ENCODE measurements at places on chromosomes 5 and 9. TPM values are rescaled to one million over a fixed set of nuclear protein-coding genes. Genes with fewer than 3 reads are reported as not detected.
A peak's percentile ranks its signal among the peaks of the same experiment; 100 is the strongest.

- DNase-seq = no peak
Observed at GRCh38 chr9:36903541-36904435, 130.3 kb downstream of the PAX5 start.

GRCh38 chr9:124278054-124278540 is 20.3 kb downstream of the NEK6 start:
- DNase-seq = no peak

Gene FAM200C
- 1.6 TPM for polyA plus RNA-seq

DNA sequence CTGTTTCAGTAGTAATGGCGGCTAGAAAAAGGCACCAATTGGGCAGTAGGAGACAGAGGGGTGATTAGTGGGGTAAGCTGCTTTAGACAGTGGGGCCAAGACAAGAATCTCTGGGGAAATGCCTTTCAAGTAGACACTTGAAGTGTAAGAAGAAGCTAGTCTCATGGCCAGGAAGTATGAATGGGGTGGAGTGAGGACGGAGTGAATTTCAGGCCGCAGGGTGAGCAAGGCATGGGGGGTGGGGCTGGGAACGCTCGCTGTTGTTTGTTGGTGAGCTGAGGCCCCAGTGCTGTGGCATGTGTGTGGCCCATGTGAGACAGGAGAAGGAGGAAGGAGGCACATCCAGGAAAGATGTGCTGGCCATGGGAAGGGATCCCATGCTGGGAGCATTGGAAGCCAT is 149.2 kb upstream of the NFIL3 start:
- no peak for DNase-seq

DNA sequence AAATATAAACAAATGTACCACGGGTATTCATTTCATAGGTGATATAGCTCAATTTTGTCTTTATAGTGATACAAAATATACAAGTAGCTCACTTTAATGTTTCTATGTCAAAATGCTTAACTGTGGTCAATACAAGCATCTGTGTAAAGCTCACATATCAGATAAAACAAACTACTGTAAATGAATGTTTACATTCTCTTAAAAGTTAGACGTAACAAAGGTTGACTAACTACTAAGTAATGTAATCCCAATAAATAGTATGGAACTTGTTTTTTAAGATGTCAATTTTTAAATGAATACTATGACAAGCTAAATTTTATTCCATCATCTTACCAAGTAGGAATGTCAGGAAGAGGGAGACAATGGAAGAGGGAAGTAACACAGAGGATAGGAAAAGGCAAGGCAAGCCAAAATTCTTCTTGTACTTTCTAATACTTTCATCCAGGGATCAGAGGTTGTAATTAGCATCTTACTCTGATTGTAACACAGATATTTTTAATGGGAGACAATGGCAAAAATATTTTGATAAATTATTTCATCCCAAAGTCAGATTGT is 105.5 kb downstream of the STRBP start:
- no peak for DNase-seq

GRCh38 chr5:74166064-74166463 is 474.5 kb downstream of the ENC1 start:
- DNase-seq = no peak

Gene ENDOG
- 13.3 TPM for polyA plus RNA-seq

GRCh38 chr9:135815830-135816650 is 91.3 kb downstream of the CAMSAP1 start:
- DNase-seq = no peak

Gene SUSD3
- polyA plus RNA-seq = 0.98 TPM

Gene INSL4
- not detected for polyA plus RNA-seq

- peak; percentile 23 for DNase-seq
Observed at GRCh38 chr5:35354751-35355150, 124.5 kb upstream of the PRLR start.

DNA sequence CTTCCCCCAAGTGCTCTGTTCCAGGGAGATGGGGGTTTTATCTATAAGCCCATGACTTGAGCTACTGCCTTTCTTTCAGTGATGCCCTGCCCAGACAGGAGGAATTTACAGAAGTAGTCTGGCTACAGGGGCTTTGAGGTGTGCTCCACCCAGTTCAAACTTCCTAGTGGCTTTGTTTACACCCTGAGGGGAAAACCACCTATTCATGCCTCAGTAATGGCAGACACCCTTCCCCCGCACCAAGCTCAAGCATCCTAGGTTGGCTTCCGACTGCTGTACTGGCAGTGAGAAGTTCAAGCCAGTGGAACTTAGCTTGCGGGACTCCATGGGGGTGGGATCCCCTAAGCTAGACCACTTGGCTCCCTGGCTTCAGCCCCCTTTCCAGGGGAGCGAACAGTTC is 154.6 kb downstream of the IZUMO3 start:
- no peak for DNase-seq

Gene ADAMTS19
- polyA plus RNA-seq = 0.17 TPM

Gene LMNB1
- polyA plus RNA-seq = 11.2 TPM

DNA sequence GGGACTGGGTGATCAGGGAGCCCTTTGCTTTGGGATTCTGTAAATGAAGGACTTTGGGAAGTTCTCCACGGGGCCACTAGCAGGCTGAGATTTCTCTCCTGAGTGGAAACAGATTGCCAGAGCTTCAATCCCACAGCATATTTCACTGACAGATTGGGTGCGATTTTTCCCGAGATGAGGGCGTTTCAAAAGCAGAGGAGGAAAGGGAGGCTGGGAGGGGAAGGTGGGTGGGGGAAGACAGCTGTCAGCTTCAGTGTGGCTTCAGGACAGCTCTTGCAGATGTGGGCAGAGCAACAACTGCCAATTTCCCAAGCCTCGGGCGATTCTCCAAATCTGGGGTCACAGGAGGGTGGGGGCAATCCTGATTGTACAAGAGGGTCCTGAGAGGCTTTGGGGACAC is 258.5 kb upstream of the ADRA1B start:
- DNase-seq = no peak

DNA sequence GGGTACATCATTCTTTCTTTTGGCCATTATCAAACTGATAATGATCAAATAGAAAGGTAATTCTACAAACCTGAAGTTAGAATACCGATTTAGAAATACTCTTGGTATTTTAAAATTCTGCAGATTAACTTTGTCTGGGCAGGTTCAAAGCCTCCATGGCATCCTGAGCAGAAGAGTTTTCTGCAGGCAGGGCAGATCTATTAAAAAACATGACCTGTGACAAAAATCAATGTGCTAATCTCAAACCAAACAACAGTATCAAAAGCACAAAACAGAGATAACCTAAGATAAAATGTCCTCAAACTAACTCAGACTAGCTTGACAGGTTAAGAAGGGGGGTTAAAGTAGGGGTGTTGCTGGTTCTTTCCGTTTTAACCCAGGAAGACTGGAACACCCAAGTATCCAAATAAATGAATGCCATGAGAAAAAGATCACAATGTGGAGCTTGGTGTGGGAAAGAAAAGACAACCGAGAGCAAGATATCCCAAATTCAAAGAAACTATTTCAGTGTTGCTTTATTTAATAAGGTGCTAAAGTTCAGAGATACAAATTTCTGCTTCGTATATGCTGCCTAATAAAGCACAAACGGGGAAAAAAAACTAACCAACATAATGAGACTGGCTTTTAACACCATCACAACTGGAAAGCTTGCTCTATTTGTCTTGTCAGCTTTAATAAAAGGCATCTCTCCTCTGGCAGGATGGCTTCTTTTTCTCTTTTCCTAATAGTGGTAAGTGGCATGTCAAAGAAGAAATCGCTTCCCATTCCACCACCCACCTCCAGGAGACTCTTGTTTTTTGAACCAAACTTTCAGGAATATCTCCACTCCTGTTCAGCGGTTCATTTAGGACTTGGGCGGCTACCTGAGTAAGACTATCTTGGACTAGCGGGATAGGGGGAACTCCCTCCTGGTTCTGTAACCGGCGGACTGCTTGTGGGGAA is 2.3 kb downstream of the EFNA5 start:
- DNase-seq = no peak

DNA sequence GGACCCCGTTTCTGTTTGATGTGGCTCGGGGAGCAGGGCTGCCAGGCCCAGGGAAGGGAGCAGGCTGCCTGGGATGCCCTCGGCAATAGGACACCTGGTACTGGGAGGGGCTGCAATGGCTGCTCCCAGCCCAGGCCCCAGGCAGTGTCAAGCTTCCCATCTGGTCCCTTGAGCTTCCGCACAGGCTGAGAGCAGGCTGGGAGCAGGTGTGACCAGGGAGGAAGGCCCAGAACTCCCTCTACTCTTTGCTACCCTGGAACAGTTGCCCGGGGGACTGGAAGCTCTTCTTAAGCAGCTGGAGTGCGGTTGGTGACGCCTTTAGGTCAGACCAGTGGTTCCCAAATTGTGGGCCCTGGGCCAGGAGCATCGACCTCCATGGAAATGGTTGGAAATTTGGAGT is 186.9 kb downstream of the GADD45G start:
- DNase-seq = no peak

Gene PCDHB15
- 0.52 TPM for polyA plus RNA-seq

DNA sequence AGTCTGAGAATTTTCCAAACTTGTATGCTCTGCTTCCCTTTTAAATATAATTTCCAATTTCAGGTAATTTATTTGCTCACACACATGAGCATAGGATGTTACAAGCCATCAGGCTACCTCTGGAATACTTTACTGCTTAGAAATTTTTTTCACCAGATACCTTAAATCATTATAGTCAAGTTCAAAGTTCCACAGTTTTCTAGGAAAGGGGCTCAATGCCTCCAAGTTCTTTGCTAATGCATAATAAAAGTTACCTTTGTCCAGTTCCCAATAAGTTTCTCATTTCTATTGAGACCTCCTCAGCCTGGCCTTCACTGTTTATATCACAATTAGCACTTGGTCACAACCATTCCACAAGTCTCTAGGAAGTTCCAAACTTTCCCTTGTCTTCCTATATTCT is 16.2 kb upstream of the UGT3A1 start:
- no peak for DNase-seq
